ENCODE measurements at places on chromosomes 1 and 21. TPM values are rescaled to one million over a fixed set of nuclear protein-coding genes. Genes with fewer than 3 reads are reported as not detected.

Gene OR14A2
- total RNA-seq, result not detected

Gene MYBPH
- not detected for total RNA-seq

Gene UMODL1
- under 0.01 TPM for total RNA-seq

Gene S100A2
- total RNA-seq, result 0.21 TPM

Gene TMEM82
- total RNA-seq, result not detected

Gene LGALS8
- total RNA-seq, result 187 TPM

Gene SELENBP1
- not detected for total RNA-seq

Gene KLHDC7A
- not detected for total RNA-seq

Gene SPATA46
- total RNA-seq, result not detected

Gene TRIM67
- under 0.01 TPM for total RNA-seq

Gene GJA8
- not detected for total RNA-seq

Gene ZMYND12
- 0.84 TPM for total RNA-seq

Gene SYDE2
- 10.7 TPM for total RNA-seq

Gene CLCNKB
- total RNA-seq, result not detected

Gene OR10R2
- total RNA-seq, result not detected

Gene EPHA2
- total RNA-seq, result 0.63 TPM

Gene ZBTB8A
- 0.21 TPM for total RNA-seq

Gene FMOD
- total RNA-seq, result not detected

Gene C1QB
- 2.1 TPM for total RNA-seq

Gene GUCA2A
- not detected for total RNA-seq

Gene IGSF9
- total RNA-seq, result not detected

Gene CATSPERE
- 0.94 TPM for total RNA-seq

Gene PIGV
- 5.2 TPM for total RNA-seq

Gene PLPPR5
- under 0.01 TPM for total RNA-seq

Gene SPATA45
- total RNA-seq, result not detected

Gene SEMA6C
- 0.52 TPM for total RNA-seq

Gene ETV3L
- total RNA-seq, result 0.10 TPM

Gene RHEX
- not detected for total RNA-seq

Gene KCNH1
- not detected for total RNA-seq

Gene IGSF3
- 0.21 TPM for total RNA-seq

Gene PKP1
- total RNA-seq, result not detected

Gene C2CD4D
- 0.21 TPM for total RNA-seq

Gene FCGR1A
- total RNA-seq, result 26.2 TPM

Gene GJB4
- not detected for total RNA-seq

Gene KCND3
- 0.31 TPM for total RNA-seq

Gene SH3D21
- total RNA-seq, result 1.5 TPM

Gene KCNJ9
- total RNA-seq, result not detected

Gene HPDL
- total RNA-seq, result not detected

Gene AGT
- not detected for total RNA-seq

Gene SLAMF6
- total RNA-seq, result 8.2 TPM

Gene FRRS1
- total RNA-seq, result 2.1 TPM

Gene PYHIN1
- total RNA-seq, result 35.6 TPM
